ENCODE measurements at places on chromosomes 4 and X.
A peak's percentile ranks its signal among the peaks of the same experiment; 100 is the strongest.

GRCh38 chr4:138674209-138674608, 341.4 kb upstream of the NOCT start:
- no peak for DNase-seq

- no peak for DNase-seq
Observed at GRCh38 chr4:183304067-183304466, 16.0 kb downstream of the CLDN22 start.

GRCh38 chr4:168880811-168881595, 129.1 kb downstream of the CBR4 start:
- DNase-seq = no peak

- peak; percentile 61 for DNase-seq
Observed at GRCh38 chrX:106726485-106727437, at the start of gene RNF128. TSS of gene RNF128 (plus strand) at chrX:106726701. CDS start at chrX:106726914, 213 bp downstream.

DNA sequence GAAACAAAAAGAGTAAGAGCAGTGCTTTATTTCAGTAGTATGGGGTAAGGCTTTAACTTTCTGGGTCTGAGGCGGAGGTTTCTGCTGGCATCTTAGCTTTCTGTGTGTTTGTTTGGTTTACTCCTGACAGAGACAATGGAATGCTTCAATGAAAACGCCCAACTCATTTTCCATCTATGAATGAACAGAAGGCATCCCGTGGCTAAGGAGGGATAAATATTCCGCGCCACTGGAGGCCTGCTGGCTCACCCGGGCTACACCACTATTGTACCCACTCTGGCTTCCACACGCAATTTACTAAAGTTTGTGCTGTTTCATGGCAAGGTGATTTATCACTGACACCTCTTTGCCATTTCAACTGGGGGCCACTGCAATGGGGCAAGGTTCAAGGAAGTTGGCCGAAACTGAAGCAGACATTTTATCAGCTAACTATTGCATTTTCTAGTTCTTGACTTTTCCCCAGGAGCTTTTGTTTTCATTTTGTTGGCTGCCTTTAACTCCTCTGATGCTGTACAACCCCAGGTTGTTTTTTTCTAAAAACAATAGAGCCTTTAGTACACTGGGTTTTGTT, 32.8 kb upstream of the PPARGC1A start:
- DNase-seq = no peak

DNA sequence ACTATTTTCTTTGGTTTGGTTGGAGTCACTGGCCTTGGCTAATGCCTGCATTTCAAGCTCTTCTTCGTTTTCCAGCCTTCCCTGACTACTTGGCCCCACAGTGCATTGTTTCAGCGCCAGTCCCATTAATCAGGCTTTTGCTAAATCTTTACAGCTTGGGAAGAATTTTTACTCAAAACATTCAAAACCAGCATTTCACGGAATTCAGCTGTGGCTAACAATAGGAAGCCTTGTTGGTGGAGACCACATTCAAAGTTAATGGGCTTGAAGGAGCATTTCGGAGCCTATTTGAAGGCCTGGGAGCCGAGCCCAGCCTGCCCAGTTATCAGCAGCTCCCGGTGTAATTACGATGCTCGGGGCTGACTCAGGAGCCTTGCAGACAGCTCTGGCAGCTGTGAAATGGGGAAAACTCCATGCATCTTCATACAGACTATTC, 30.8 kb upstream of the VCX2 start:
- DNase-seq = no peak

DNA sequence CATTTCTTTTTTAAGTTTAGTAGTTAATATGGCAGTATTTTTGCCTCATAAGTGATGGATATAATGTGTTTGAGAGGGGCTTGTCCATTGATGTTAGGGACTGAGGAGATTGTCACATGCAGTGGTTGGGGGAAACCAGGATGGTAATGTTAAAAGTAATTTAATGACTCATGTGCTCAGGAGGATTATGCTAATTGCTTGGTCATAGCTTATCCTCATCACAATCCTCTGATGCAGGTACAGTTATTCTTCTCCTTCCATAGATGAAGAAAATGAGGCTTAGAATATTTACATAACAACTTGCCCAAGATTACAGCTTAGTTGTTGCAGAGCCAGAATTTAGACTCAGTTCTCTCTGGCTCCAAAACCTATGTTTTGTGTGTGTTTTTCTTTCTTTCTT, 94.4 kb upstream of the SCML1 start:
- no peak for DNase-seq

- DNase-seq = no peak
Observed at GRCh38 chrX:17160975-17161374, 214.0 kb upstream of the NHS start.

GRCh38 chr4:10688022-10688421, 3.5 kb upstream of the CLNK start:
- no peak for DNase-seq

DNA sequence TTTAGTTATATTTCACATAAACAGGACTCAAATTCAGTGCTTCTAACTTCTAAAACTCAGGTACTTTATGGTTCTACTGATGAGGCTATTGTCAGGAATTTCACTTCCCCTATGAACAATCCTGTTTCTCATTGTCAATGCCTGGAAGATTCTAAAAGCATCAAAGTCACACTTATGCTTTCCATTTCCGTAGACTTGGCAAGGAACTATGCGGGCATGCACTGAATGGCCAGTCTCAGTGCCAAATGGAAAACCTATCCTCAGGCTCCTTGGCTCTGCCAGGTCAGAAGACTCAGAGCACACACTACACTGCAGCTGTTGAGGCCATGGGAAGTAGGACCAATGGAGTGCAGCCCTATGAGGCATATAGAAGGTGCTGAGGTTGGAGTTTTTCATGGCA, 97.0 kb upstream of the PTPN13 start:
- DNase-seq = no peak

DNA sequence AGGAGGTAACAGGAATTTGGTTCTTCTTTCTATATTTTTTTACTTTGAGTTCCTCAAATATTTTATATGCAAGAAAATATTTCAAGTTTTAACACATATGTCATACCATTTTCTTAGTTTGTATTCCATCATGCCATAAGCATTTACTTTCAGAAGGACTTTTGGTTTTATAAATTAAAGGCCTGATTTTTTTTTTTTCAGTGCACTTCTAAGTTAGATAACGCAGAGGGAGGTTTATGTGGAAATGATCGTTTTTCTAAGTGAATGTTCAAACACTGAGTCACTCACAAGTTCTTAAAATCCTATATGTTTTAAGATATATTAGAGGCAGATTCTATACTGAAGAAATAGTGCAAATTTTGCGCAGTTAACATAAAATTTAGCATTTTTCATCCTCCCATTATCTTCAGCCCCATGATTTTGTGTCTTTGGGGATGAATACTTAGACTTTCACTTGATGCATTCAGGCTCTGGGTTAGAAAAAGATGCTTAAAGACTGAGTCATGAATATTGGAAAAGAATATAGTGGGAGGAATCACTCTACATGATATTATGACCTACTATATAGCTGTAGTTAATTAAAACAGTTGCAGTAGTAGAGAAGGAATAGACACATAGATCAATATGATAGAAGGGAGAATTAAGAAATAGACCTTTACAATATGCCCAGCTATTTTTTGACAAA, 54.9 kb downstream of the COL4A5 start:
- no peak for DNase-seq

- DNase-seq = no peak
Observed at GRCh38 chr4:159018062-159018629, 84.7 kb upstream of the RAPGEF2 start.

GRCh38 chr4:41795796-41796385, 47.4 kb upstream of the PHOX2B start:
- no peak for DNase-seq

GRCh38 chrX:15749642-15750610, 11.9 kb downstream of the CA5B start:
- no peak for DNase-seq

DNA sequence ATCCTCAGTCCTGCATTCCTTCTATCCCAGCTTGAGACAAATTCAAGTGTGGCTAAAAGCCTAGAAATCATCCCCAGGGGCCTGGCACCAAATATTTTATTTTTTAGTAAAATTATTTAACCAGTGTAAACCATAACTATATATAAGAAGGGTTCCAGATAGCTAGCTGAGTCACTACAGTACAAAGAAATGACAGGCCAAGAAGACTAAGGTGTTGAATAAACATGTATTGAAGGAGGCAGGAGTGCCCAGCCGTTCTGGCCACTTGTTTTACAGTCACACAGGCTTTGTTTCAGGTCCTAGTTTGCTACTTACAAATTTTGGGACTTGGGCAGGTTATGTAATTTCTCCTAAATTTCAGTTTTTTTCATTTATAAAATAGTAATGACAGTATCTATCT, 225.9 kb upstream of the PITX2 start:
- no peak for DNase-seq

- DNase-seq = no peak
Observed at GRCh38 chr4:20297261-20297660, 45.6 kb downstream of the SLIT2 start.

DNA sequence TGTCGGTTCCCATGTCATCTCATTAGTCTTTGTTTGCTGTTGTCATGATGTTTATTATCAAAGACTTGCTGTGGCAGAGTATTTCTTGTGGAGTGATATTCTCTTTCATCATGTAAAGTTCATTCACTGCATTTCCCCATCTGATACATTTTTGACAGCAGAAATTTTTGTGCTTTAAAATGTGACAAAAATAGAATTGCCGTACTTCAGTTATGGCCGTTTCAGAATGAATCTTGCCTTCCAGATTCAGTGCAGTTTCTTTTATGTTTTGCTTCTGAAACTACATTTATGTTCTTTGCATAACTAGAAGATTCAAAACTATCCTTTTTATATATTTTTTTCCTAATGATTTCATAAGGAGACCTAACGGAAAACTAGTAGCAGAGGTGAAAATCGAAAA, 10.0 kb downstream of the CSTF2 start:
- DNase-seq = no peak

DNA sequence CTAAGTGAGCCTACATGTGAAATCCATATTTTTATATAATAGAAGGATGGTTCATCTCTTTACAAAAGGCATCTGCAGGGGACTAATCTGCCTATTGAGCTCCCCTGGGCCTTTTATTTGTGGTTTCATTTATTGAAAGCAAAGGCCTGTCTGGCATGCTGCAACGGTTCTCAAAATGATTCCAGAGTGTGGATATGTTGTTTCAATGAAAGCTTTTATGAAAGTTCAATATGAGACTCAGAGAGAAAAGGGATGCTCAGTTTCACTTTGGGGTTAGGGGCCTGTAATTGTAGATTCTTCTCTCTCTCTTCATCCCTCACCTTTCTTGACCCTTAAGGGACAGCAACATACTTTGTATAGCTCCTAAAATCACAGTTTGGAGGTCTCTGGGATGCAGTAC, 204.2 kb upstream of the CASK start:
- DNase-seq = no peak

GRCh38 chr4:127988638-127989037, 23.4 kb downstream of the ABHD18 start:
- no peak for DNase-seq

DNA sequence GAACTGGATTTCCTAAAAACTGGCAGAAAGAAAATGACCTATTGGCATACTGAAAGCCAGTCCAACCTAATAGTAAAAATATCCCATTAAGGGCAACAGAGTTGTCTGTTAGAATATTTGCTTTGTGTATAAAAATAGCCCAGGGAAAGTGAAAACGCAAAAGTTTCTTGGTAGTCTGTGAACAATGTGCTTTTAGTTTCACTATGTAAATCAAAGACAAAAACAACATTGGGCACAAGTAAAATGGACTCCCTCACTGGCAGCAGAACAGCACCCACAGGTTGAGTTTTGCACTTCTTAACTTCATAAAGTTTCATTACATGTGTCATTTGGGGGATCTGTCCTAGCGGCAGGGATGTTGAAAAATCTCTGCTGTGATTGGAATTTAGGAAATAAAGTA, 4.3 kb upstream of the FGG start:
- DNase-seq = no peak

DNA sequence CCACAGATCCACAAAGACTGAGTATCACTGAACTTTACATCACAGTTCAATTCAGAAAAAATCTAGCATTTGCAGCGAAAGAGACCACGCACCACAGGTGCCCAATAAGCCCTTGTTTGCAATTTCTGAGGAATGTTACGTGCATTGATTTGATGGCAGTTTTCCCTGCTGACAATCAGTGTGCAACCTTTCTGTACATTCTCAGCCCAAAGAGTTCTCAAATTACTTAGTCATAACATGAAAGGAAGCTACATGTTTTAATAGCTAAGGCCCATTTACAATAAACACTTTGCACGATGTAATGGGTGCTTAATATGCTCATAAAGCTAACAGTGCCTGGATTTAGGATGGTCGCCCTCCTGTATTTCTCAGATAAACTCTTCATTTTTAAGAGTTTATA, 47.9 kb downstream of the PTCHD1 start:
- no peak for DNase-seq

GRCh38 chr4:181838253-181838652, 404.9 kb upstream of the TENM3 start:
- DNase-seq = no peak

- no peak for DNase-seq
Observed at GRCh38 chrX:28639451-28639850, 52.2 kb downstream of the IL1RAPL1 start.

DNA sequence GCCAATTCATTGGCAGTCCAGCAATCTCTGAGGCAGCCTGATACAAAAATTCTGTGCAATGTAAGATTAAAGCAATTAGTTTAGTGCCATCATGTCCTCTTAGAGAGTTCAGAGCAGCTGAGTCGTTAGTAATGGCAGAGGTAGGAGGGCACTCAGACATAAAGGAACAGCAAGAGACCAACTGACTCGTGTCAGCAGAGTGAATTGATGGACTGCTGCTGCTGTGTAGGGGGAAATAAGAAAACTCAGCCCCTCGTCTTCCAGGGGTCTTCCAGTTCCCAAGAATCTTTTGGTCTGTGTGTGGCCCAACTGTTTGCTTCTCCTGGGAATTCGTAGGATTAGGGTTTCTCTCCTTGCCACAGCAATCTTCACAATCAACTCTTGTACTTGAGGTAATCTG, 100.9 kb downstream of the TTC29 start:
- DNase-seq = no peak

DNA sequence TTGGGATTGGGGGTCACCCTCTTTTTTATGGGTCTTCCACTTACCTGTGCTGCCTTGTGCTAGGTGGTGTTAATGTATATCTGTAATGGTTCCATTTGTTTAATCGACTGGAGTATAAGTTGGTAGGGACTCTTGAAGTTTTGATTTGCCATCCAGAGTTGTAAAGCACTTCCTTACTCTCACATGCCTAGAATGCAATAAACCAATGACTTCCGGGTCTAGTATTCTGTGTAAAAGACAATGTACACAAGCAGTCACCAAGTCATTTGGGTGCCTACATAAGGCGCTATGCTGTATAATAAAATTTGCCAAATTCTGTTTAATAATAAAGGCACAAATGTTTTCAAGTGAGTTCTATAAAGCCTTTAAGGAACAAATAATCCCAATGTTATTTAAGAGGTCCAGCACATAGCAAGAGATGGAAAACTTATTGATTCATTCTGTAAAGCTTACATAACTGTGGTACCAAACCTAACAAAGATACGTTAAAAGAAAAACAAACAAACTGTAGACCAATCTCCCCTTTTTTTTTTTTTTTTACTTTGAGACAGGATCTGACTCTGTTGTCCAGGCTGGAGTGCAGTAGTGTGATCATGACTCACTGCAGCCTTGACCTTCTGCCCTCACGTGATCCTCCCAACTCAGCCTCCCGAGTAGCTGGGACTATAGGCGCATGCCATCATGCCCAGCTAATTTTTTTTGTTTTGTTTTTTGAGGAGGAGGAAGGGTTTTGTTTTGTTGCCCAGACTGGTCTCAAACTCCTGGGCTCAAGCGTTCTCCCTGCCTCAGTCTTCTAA, 41.5 kb upstream of the HPRT1 start:
- no peak for DNase-seq
